ENCODE measurements at places on chromosomes 6 and 20.

- DNase-seq = no peak
Observed at GRCh38 chr6:134368670-134369069, 50.8 kb upstream of the SGK1 start.

- DNase-seq = no peak
Observed at GRCh38 chr6:35449287-35449881, 2.8 kb upstream of the FANCE start.

GRCh38 chr6:139457476-139457875, 83.0 kb upstream of the CITED2 start:
- no peak for DNase-seq

GRCh38 chr6:79864421-79864820, 82.9 kb downstream of the ELOVL4 start:
- no peak for DNase-seq

DNA sequence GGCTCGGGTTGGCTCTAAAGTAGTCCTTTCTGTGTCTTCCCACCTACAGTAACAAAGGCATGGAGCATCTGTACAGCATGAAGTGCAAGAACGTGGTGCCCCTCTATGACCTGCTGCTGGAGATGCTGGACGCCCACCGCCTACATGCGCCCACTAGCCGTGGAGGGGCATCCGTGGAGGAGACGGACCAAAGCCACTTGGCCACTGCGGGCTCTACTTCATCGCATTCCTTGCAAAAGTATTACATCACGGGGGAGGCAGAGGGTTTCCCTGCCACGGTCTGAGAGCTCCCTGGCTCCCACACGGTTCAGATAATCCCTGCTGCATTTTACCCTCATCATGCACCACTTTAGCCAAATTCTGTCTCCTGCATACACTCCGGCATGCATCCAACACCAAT, 291.2 kb downstream of the ESR1 start:
- DNase-seq = no peak
